ENCODE measurements at places on chromosomes 1 and 21.

- no peak for DNase-seq
Observed at GRCh38 chr1:32742956-32743355, 40.4 kb upstream of the SYNC start.

DNA sequence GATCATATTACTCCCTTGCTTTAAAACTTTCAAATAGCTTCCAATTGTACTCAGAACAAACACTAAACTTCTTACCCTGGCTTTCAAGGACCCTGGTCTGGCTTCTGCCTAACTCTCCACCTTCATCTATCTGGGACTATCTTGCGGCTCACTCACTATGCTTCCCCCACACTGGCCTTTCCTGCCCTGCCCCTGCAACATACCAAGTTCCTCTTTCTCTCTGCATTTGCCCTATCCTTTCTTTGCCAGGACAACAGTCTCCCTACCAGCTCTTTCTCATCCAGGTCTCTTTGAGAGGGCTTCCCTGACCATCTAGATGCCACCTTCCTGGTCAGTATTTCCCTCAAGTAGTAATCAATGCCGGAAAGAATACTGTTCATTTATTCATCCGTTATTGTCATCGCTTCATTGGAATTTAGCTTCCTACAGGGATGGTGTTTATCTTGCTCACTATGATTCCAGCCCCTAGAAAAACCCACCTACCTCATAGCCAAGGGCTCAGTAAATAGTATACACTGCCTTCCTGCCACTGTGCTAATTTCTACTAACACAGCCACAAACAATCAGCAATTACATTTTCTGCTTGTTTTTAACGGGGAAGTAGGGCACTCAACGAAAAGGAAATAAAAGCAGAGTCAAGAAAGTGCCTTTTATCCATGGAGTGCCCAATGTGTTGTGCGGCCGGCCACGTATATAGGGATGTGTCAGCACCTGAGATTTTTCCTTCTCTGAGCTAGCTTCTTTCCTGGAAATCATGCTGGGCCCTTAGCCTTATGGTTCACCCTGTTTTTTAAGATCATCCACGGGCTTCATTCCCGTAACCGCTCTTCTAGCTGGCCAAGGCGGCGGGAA lies 521 bp upstream of the CDC7 start:
- no peak for DNase-seq

DNA sequence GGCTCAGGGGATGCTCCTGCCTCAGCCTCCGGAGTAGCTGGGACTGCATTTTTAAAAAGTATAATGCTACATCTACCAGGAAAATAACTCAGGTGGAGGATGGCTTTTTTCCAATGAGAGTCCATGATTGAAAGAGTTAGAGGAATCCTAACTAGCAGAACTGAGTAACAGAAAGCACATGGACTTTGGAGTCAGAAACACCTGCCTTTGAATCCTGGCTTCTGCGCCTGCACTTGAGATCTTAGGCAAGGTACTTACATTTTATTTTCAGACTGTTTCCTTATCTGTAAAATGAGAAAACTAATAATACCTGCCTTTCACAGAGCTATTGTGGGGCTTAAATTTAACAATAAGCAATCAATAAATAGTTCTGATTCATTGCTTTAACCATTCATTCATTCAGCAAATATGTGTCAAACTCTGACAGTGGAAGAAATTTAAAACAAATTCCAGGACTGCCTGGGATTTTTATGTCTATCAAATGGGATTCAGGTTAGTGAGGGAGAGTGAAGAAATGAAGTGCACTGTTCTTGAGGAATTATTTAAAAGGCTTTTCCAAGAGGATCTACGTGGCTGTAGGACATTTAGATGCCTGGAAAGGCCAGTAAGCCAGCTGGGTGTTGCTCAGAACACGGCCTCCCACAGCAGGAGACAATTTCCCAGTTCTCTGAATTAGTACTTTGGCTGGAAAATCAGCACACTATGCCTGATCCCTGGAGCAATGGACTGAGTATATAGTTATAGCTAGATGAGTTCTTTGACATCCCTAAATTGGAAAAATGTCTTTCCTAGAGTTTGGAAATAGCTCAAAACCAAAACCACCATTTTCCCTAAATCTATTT lies 12.8 kb upstream of the LBR start:
- DNase-seq: no peak

GRCh38 chr1:11664336-11665065 lies 501 bp downstream of the FBXO6 start:
- DNase-seq: no peak

GRCh38 chr21:45155910-45156309 lies 81.5 kb downstream of the ADARB1 start:
- DNase-seq: no peak

GRCh38 chr1:31880957-31881687 lies 57.0 kb downstream of the PTP4A2 start:
- no peak for DNase-seq

DNA sequence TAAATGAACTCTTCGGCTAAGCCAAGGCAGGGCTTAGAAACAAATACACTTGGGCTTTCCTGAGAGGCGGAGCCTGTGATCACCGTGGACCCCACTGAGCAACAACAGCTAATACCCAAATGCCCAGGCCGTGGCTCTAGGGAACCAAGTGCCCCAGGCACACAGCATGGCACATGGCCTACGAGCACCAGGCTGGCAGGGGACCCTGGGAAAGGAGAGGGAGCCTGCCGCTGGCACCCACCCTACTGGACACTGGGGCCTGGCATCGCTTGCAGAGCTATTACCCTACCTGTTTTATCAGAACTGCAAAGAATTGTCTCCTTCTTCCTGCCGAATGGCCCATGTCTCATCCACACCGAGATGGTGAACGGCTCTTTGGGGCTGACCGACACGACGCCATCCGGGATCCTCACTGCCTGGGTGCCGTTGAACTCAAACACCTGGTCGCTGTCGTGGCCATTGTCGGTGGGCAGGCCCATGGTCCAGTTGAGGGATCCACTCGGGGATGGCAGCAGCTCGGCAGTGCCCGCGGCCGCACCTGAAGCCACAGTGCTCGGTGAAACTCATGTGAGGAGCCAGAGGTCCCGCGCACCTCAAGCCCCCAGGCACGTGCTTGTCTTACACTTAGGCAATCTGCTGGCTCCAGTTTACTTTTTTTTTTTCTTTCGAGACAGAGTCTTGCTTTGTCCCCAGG lies 79.5 kb downstream of the CLSTN1 start:
- DNase-seq: no peak

DNA sequence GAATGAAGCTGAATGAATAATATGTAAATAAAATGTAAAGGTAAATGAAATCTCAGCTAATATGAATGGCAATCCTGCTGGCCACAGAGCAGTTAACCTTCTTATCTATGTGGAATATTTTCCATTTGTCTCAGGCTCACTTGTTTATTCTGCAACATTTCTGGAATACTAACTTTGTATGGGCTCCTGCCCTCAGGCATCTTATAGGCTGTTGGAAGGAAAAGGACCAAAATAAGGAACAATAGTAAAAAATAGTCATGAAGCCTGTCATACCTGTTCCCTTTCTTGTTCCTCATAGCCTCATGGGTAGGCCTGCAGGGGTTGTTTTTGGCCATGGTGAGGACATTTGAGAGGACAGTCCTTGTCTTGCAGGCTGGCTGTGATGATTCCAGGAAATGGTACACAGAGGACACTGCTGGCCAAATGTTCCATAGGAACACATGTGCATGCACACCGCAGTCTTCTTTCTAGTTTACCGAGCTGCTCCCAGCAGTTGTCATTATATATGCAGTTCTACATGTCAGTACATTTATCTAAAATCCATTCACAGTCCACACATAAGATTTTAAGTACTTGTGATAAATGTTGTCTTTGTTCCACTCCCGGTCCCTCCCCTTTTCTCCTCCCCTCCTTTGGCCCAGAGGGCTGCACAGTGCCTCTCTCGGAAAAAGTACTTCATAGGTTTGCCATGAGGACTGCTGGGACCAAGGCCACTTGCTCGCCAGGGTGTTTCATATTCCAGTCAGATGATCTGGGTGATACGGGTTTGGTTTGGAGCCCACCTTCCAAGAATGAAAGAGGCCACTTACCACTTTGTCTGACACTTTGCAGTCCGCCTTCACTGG lies 15.2 kb upstream of the KCNQ4 start:
- no peak for DNase-seq
